Nasal cavity respiratory epithelium epithelial cell of viscerocranial mucosa (primary cell): ENCODE measurements at places on chromosomes 11 and 22. TPM values are rescaled to one million over a fixed set of nuclear protein-coding genes. Genes with fewer than 3 reads are reported as not detected.

RPS6KB2 gene
- total RNA-seq = 46.5 and 72.5 TPM in 2 replicates

POU2AF2 gene
- total RNA-seq = not detected in 2 replicates

PKP3 gene
- total RNA-seq = 208 and 214 TPM in 2 replicates

OLFML1 gene
- not detected in 2 replicates for total RNA-seq

OR10A2 gene
- not detected in 2 replicates for total RNA-seq

MS4A3 gene
- total RNA-seq = not detected in 2 replicates

DEUP1 gene
- under 0.01 and 0.14 TPM in 2 replicates for total RNA-seq

BIK gene
- total RNA-seq = 22.9 and 30.5 TPM in 2 replicates

FAM83F gene
- 32.8 and 40.9 TPM in 2 replicates for total RNA-seq

DAGLA gene
- under 0.01 and 2.2 TPM in 2 replicates for total RNA-seq

PPFIBP2 gene
- 21.5 and 35.0 TPM in 2 replicates for total RNA-seq

C11orf91 gene
- not detected in 2 replicates for total RNA-seq

DEFB131B gene
- not detected in 2 replicates for total RNA-seq

HTR3B gene
- total RNA-seq = not detected in 2 replicates

NPTXR gene
- total RNA-seq = under 0.01 and 5.7 TPM in 2 replicates

PRODH gene
- total RNA-seq = 6.2 and 9.4 TPM in 2 replicates

ZNF280B gene
- under 0.01 and 0.64 TPM in 2 replicates for total RNA-seq

DNAJB13 gene
- total RNA-seq = 0.43 TPM in 1 of 2 replicates, not detected in the other

H19 gene
- total RNA-seq = 2.9 and 3.8 TPM in 2 replicates

CSNK2A3 gene
- total RNA-seq = 3.8 and 4.1 TPM in 2 replicates

GGTLC3 gene
- total RNA-seq = not detected in 2 replicates

SCGB2A2 gene
- not detected in 2 replicates for total RNA-seq

VSIG10L2 gene
- under 0.01 and 0.14 TPM in 2 replicates for total RNA-seq

SLC25A18 gene
- under 0.01 TPM in 1 of 2 replicates, not detected in the other for total RNA-seq

LMNTD2 gene
- 1.0 and 2.0 TPM in 2 replicates for total RNA-seq

DCHS1 gene
- total RNA-seq = under 0.01 and 0.21 TPM in 2 replicates

NEFH gene
- total RNA-seq = 0.28 and 0.34 TPM in 2 replicates

SIRT3 gene
- 8.4 and 9.2 TPM in 2 replicates for total RNA-seq

SBF2 gene
- 29.4 and 46.1 TPM in 2 replicates for total RNA-seq

KCNE3 gene
- 0.43 TPM in 1 of 2 replicates, not detected in the other for total RNA-seq

CASP12 gene
- not detected in 2 replicates for total RNA-seq

HBB gene
- total RNA-seq = not detected in 2 replicates

FAT3 gene
- 0.07 TPM in 1 of 2 replicates, not detected in the other for total RNA-seq

TMEM191B gene
- total RNA-seq = 0.28 and 0.68 TPM in 2 replicates

NLRP14 gene
- under 0.01 and 0.07 TPM in 2 replicates for total RNA-seq

C22orf31 gene
- not detected in 2 replicates for total RNA-seq

GGTLC2 gene
- not detected in 2 replicates for total RNA-seq

MRPL11 gene
- 24.6 and 34.2 TPM in 2 replicates for total RNA-seq

OR2AG2 gene
- total RNA-seq = under 0.01 and 0.07 TPM in 2 replicates

FRMD8 gene
- 21.5 and 76.2 TPM in 2 replicates for total RNA-seq

FGF19 gene
- total RNA-seq = under 0.01 TPM in 1 of 2 replicates, not detected in the other

TRPC6 gene
- total RNA-seq = under 0.01 and 0.21 TPM in 2 replicates

TEX54 gene
- total RNA-seq = not detected in 2 replicates

BLID gene
- total RNA-seq = 0.85 TPM in 1 of 2 replicates, not detected in the other

LRP4 gene
- 3.1 and 21.6 TPM in 2 replicates for total RNA-seq

C11orf87 gene
- total RNA-seq = under 0.01 TPM in 1 of 2 replicates, not detected in the other

DTX4 gene
- 1.7 and 14.5 TPM in 2 replicates for total RNA-seq

ANGPTL5 gene
- total RNA-seq = not detected in 2 replicates

ALKBH8 gene
- 9.9 and 13.5 TPM in 2 replicates for total RNA-seq

ISX gene
- not detected in 2 replicates for total RNA-seq

LINC01488 gene
- total RNA-seq = not detected in 2 replicates

UCP3 gene
- total RNA-seq = 0.93 TPM in 1 of 2 replicates, not detected in the other

C11orf42 gene
- total RNA-seq = not detected in 2 replicates

GUCY1A2 gene
- total RNA-seq = under 0.01 TPM in 2 replicates

CRYBA4 gene
- not detected in 2 replicates for total RNA-seq

RIMBP3C gene
- total RNA-seq = not detected in 2 replicates
